Epithelial cell of umbilical artery (primary cell): ENCODE measurements at places on chromosomes 2 and 18. TPM values are rescaled to one million over a fixed set of nuclear protein-coding genes. Genes with fewer than 3 reads are reported as not detected.

IL37 gene
- total RNA-seq = not detected in 2 replicates

UGT1A8 gene
- not detected in 2 replicates for total RNA-seq

PMAIP1 gene
- total RNA-seq = 21.4 and 27.2 TPM in 2 replicates

PRADC1 gene
- 17.8 and 19.2 TPM in 2 replicates for total RNA-seq

CD207 gene
- under 0.01 and 0.30 TPM in 2 replicates for total RNA-seq
